ENCODE measurements at places on chromosomes 7 and 10.

DNA sequence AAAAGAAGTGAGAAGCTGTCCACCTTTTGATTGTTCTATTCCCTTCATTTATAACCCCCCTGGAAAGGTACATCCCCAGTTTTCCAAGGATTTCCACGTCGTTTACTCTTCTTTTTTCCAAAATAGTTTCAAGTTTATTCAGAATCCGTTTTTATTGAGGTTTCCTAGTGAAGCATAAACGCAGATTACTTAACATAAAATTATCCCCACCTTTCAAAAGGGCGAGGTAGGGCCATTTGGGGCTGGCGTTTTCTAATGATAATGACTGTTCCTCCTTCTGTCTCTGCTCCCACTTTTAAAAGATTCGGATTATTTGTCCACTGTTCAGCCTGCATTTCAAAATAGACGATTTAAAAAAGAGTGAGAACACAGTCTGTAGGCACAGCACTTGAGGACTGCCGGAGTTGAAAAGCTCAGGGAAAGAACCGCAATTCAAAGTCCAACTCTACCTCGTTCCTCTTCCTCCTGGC, 165.2 kb upstream of the PPP1R3A start:
- DNase-seq, result no peak

DNA sequence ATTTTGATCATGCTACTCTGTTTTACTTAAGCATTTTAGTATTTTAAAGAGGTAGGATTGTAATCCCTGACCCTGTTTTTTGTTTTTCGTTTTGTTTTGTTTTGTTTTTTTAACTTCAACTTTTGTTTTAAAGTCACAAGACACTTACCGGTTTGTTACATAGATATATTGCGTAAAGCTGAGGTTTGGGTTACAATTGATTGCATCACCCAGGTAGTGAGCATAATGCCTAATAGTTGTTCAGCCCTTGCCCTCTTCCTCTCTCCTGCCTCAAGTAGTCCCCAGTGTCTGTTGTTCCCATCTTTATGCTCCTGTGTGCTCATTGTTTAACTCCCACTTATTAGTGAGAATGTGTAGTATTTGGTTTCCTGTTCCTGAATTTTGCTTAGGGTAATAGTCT, 93.1 kb upstream of the TEX47 start:
- no peak for DNase-seq

GRCh38 chr10:61408105-61408504, 45.1 kb downstream of the TMEM26 start:
- no peak for DNase-seq

DNA sequence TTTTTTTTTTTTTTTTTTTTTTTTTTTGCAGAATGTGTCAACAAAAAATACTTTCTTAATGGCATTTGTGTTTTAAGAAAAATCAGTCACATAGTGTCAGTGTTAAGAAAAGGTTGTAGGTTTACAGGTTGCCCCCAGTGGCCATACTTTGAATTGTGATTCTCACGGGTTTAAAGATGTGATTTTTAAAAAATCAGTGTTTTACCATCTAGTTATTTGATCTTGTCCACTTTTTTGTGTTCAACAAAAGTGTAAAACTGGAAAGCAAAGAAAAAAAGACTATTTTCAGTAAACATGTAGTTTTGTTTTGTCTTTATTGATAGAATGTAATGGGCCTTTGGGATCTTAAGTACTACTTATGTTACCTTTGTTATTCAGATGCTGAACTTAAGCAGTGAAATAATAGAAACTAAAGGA, 25.7 kb downstream of the SUV39H2 start:
- DNase-seq, result no peak

- DNase-seq, result no peak
Observed at GRCh38 chr10:116737627-116738327, 4.6 kb downstream of the HSPA12A start.

- no peak for DNase-seq
Observed at GRCh38 chr7:28858206-28858605, 99.9 kb downstream of the TRIL start.

DNA sequence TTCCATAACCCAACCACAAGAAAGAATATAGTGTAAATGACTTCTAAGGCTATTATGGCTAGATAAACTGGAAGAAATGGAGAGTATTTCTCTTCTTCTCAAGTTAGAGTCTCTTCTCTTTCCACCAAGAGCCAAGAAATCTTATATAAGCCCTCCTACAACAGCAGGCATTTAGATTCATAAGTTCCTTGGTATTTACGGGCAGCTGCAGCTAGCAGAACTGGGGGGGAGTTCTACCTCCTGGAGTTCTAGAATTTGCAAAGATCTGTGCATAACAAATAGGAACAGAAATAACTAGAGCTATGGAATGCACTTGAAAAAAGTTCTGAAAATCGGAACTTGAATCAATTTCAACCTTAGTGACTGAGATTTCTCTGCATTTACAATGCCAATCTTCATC, 715.2 kb upstream of the GRM3 start:
- DNase-seq, result no peak

DNA sequence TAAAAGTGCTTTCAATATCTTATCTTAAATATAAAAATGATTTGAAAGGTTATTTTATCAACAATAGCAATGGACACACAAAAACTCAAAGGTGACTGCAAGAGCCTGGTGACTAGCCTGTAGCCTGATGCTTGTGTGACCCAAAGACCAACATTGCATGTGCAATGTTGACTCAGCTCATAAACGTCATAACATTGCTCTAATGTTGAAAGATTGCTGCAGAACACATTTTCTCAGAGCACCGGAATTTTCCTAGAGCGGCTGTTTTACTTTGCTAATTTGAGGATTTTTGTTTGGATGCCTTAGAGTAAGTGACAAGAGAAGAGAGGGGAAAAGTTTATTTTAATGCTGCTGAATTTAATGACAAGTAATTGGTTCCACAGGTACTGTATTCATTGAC, 107.1 kb downstream of the RAB18 start:
- DNase-seq, result no peak

DNA sequence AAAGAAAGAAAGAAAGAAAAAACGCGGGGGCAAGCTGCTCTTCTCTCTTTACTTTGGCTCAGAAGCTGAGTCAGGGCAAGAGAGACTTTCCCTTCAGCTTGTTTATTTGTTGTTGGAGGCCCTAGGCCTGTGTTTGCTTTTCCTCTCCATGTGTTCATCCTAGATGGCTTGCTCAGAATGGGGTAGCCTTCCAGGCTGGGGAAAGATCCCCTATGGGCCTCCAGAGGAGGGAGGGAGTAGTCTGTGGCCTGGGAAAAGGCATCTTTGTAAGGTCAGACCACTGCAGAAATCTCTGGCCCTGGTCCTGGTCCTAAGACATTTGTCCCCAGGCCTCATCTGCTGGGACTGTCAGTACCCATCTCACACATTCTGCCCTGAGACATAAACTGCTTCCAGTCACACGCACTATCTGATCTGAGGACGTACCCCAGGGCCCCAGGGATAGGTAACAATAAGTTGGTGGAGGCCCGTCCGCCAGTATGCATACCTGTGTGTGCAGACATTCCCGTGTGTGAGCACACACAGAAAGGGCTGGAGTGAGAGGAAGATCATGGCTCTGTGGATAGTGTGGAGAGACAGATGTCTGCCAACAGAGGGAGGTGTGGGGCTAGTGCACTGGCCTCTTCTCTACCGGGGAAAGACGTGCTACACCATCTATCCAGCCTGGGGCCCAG, 4.9 kb upstream of the SCD start:
- peak; percentile 38 for DNase-seq

Measured in femur (tissue), 1 donor.